ENCODE measurements at places on chromosomes 1 and 21.

- DNase-seq, result no peak
Observed at GRCh38 chr1:154767315-154768240, 102.5 kb downstream of the KCNN3 start.

DNA sequence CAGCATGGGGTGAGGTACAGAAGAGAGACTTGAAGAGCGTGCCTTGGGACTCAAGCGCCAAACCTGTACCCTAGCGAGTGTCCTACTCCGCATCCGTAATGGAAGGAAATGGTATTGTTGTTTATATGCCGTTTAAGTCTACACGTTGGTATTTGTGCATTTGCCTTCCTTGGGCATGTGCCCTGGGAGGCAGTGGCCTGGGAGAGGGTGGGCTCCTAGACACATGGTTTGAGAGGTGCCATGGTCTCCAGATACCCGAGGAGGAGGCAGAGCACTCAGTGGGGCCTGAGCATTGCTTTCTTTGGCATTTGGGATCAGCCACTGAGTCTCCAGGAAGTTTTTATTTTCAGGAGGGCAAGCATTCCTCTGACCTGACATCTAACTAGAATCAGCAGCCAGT is 6.5 kb downstream of the ZNF672 start:
- DNase-seq, result no peak

DNA sequence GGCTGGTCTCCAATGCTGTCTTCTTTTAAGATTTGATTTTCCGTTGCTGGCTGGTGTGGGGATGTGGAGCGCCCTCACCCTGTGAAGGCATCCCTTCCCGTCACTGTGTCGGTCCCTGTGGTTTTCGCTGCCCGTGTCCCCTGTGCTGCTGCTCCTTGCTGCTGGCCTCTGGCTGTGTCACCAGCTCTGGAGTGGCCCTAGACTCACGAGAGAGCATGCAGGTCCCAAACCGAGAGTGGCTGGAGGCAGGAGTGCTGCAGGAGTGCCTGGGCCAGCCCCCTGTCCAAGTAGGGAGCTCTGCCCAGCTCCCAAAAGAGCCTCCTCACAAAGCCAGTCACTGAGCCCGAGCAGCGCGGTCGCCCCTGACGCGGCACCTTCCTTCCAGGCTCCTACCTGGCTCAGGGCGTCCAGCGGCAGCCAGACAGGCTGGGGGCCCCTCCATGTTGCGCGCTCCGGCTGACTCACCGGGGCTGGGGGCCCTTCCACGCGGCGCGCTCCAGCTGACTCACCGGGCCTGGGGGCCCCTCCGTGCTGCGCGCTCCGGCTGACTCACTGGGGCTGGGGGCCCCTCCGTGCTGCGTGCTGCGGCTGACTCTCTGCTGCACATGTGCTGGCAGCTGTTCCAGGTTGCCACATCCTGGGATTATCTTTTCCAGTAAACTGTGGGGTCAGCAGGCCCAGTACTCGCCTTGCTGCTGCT is 106.7 kb upstream of the COL6A1 start:
- DNase-seq, result no peak

DNA sequence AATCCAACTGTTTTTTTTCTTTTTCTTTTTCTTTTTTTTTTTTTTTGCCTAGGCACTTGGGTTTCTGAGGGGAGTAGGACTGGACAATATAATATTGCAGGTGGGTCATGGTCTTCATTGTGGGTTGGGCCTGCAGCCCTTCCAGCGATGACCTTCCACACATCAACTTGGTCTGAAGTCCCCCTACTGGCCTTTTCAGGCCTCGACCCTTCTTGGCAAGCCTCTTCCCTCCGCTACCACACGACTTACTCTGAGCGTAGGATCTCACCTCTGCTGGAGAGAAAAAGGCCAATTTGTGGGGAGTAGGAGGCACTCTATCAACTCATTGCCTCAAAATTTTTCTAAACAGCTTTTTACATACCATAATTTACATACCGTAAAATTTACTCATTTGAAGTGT is 51.1 kb upstream of the GRIK3 start:
- no peak for DNase-seq

DNA sequence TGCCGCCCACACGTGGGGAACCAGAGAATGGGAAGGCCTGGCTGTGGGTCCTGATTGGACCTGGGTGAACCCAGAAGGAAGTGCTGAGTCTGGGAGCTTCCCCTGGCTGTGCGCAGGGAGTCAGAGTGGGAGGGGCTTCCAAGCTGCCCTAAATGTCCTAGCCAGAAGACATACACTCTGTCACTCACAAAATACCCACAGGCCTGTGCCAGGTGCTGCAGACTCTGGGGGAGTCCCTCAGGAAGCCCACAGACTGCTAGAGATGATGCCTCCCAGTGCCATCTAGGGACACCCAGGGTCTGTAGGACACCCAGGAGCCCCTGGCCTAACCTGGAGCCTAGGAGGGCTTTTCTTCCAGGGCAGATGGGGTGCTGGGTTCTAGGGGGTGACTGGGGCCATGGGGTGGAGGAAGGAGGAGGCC is 33.7 kb upstream of the LRP8 start:
- no peak for DNase-seq

DNA sequence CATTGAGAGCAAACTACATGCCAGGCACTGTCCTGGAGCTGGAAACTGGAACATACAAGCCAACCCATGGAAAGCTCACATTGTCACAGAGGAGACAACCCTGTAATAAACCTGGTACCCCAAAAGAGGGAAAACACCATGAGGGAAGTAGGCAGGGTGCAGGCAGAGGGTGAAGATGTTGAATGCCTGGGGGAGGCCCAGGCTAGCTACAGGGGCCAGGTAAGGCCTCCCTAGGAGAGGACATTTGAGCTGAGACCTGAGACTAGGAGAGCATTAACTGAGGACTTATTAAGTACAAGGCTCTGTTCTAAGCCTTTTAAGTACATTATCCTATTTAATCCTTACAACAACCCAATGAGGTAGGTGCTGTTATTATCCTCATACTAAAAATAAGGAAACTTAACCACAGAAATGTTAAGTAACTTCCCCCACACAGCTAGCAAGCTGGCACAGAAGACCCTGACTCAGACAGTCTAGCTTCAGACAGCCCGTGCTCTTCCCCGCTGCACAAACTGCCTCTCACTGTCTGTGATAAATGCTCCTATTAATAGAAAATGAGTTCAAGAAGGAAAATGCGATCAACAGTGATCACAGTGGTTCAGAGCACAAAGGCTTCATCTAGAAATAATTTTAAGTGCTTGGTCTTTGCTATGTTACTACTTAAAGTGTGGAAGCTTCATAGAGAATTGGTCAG is 41.8 kb downstream of the ZNF281 start:
- DNase-seq, result no peak

- DNase-seq, result no peak
Observed at GRCh38 chr1:19547814-19548213, 62.5 kb upstream of the CAPZB start.

GRCh38 chr1:77026135-77026534 is 158.9 kb downstream of the ST6GALNAC5 start:
- no peak for DNase-seq

- no peak for DNase-seq
Observed at GRCh38 chr1:37471345-37472231, 2.8 kb upstream of the ZC3H12A start.

GRCh38 chr1:207073906-207074820 is 14.5 kb upstream of the C4BPB start:
- DNase-seq, result no peak

DNA sequence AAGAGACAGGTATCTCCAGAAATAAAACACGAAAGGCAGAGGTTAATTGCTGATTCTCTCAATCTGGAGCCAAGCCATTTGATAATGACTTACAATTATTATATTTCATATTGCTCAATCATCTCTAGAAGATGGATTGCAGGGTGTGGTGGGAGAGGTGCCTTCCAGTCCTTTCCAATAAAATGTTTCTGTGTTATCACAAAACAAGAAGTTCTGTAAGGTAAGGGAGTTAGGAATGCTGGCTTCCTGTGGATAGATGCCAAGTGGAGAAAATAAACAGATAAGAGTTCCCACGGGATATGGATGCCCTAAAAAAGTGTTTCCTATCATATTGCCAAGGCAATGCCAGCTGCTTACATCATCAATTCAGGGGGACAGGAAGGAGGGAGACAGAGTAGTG is 7.2 kb upstream of the CCN1 start:
- no peak for DNase-seq

GRCh38 chr1:208985231-208985630 is 598.3 kb upstream of the CAMK1G start:
- DNase-seq, result no peak

DNA sequence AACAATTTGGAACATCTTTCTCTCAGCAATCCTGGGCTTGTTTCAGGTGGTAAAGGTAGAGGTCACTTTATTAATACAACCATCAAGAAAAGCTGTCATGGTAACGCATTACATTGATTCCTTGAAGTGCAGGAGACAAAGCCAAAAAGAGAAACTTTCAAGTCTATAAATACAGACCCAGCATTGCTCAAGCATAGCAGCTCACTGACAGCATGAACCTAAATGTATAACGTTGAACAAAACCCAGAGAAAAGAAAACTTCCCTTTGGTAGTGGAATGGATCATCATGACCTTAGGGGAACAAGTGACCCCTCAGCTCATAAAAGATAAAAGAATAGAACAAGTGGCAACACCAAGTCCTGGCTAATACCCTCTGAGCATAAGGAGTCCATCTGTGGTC is 332.2 kb downstream of the NTNG1 start:
- no peak for DNase-seq

- no peak for DNase-seq
Observed at GRCh38 chr1:7630378-7630777, 140.7 kb upstream of the VAMP3 start.

- DNase-seq, result no peak
Observed at GRCh38 chr1:28078262-28078661, 10.1 kb downstream of the EYA3 start.

DNA sequence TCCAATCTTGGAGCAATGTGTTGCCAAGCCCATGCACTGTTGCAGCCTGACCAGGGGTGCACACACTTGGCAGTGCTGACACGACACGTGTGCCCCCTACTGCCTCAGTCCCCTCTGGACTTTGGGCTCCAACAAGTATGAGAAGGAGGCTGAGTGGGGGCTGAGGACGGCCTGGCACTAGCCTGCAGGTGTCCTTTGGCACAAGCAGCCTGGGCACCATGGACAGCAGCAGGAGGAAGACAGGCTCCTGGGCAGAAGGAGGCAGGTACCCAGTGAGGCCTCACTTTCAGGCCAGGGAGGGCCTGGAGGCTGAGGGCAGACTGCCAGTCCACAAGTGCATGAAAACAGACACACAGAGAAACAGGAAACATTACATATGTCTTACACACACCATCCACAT is 1702.9 kb upstream of the B3GALT2 start:
- DNase-seq, result no peak

- no peak for DNase-seq
Observed at GRCh38 chr1:81547912-81548303, 252.8 kb upstream of the ADGRL2 start.

DNA sequence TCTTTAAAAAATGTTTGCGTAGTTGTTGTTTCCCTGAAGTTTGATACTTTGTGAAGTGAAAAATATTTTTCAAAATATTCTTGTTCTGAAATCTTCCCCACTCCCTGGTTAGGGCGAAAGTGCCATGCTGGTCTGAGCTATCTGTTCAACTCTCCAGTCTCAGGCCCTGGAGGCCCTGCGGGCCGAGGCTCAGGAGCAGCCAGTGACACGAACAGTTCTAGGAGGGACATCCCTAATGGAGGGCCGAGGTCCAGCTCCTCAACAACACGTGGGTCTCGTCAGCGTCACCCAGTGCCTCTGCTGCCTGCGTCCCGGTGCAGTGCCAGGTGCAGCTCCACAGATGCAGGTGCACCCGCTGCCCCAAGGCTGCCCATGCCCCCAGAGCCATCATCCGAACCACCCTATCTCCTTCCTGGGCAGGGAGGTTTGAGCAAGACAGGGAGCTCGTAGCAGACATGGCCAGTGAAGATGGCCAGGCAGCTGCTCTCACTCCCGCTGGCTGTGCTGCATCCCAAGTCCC is 69.7 kb upstream of the COL6A1 start:
- DNase-seq, result no peak

- DNase-seq, result no peak
Observed at GRCh38 chr1:36174713-36175112, 18.8 kb downstream of the MAP7D1 start.

DNA sequence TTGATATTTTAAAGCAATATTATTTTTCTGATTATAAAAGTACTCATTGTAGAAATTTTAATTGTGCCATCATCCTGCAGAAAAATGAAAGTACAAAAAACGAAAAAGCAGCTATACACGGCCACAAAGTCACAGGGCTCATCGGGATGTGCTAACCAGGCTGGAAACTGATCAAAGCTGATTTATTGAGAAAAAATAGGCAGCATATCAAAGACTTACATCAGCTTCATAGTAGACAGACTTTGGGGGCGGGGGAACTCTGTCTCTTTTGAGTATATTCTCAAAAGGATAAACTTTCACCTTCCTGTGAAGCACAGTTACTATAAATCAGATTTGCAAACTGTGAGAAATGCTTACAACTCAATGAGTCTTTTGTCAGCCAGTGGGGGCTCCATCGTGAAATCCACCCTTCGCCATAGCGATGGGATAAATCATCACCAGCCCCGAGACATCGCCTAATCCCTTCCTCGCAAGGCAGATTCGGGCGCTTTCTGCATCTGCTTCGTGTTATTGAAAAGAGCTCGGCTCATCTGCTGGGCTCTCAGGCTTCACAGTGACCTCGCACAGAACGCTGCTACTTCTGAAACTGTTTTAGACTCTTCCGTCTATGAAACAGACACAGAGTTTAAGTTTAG is 69.2 kb upstream of the ERG start:
- no peak for DNase-seq

GRCh38 chr1:91754348-91754747 is 131.6 kb downstream of the TGFBR3 start:
- peak; percentile 19 for DNase-seq

GRCh38 chr1:39216771-39217170 is 12.3 kb downstream of the MACF1 start:
- no peak for DNase-seq

- DNase-seq, result no peak
Observed at GRCh38 chr21:33586927-33587326, 1.6 kb downstream of the DONSON start.

DNA sequence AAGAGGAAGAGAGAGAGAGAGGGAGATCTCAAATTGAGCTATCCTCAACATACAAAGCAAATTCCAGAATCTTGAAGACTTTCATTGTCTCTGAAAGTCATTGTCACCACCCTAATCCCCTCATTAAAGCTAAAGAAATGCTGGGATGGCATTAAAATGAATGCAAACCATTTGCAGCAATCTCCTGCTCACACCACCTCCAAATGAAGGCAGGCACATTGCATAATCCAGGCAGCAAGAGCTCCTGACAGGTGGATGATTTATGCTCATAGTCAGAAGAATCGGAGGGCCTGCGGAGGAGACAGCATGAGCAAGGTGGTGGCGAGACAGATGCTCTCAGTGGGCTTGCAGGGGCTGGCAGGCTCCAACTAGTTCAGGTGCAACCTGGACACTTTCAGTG is 90.2 kb downstream of the ESRRG start:
- no peak for DNase-seq

DNA sequence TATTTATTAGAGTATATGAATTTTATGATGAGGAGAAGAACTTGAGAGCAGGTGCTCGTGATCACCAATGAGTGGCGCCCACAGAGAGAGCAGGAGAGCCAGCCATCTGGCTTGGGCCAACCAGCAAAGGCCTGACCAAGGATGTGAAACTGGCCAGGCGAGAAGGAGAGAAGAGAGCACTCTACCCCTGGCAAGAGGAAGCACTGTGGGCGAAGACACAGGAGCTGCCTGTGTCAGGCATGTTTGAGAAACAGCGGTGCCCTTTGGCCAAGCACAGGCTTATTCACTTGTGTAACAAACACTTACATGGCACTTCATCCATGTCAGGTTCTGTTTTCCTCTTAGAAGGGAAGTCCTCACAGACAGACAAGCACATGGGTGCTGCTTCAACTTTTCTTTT is 4.2 kb upstream of the SIPA1L2 start:
- no peak for DNase-seq

All from activated T-helper 1 cell treated with anti-CD3 and anti-CD28 coated beads, Interleukin-2, amount 50 U/mL, for 16 hours (primary cell).